Activated CD8-positive, alpha-beta memory T cell treated with anti-CD3 and anti-CD28 coated beads for 1 hour (primary cell): ENCODE measurements at places on chromosomes 1 and 21.

- peak; percentile 9 for DNase-seq
Observed at GRCh38 chr1:45205910-45206721, at the start of gene ZSWIM5. Gene ZSWIM5, minus strand, starts transcription at chr1:45206605. Its CDS starts 255 bp downstream, at chr1:45206350.

- no peak for DNase-seq
Observed at GRCh38 chr1:179743679-179744400, 749 bp downstream of the FAM163A start.

DNA sequence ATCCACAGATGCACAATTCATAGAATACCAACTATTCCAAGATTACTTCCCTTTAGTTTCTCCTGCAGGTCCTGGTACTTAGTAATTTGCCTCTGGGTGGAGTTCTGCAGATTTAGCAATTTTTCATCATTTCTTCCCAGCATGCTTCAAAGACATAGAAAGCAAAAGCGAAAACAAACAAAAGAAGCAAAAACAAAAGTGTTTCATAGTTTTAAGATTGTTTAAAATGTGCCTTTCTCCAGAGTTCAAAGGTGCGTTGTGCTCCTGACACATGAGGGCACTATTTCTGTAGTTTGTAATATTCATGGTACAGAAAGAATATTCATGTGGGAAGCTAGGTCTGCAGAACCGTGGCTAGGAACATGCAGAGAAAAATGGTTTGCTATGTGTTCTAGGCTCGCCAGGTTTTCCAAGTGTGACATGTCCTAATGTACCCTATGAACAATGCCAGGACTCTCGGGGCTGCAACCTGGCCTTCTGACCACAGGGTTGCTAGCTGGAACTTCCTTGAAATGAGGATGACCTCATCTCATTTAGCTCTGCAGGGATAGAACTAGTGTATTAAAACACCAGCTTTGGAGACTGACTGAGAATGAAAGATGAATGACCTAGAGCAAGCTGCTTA, 30.0 kb upstream of the RCSD1 start:
- DNase-seq, result no peak

DNA sequence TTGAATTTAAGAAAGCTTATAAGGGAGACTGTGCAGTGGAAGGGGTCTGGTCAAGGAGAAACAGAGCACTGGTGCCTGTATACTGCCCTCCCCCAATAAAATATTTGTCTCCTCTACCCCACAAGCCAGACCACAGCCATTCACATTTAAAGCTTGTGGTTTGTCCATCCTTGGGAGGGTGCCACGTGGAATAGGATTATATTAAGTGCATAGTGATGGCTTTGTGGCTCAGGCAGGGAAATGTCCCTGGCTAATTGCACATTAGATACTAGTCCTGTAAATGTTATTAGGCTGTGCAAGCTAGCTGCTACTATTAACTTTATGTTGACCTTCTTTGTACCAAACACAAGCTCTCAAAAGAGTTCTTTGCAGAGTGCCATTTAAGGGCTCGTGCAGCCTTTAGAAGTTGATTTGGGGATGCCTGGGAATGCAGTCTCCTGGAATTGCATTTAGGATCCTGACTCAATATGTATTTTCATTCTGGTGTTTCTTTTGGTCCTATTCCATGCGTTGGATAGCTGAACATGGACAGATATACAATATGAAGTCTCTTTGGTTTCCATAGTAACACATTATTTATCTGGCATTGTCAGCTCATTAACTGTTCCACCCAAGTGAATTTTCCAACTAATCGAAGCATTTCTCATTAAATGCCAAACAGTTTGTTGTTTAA, 210.6 kb downstream of the ROR1 start:
- DNase-seq, result no peak

GRCh38 chr1:178910023-178910422, 39.1 kb upstream of the ANGPTL1 start:
- no peak for DNase-seq

DNA sequence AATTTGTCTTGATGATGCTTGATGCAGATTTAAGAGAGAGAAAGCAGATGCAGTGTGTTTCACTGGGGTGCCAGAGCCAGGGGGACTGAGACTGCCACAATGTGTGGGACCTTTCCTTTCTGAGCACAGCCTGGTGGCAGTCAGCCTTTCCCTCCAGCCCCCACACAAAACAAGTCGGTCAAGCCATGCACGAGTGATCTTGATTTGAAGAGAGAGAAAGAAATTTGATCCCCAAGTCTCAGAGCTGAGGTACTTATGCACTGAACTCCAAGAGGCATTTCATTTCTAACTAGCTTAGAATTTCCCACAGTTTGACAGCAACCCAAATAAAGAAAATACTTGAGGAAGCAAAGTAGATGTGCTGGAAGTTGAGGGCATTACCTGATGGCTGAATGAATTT, 193.8 kb downstream of the ST6GALNAC3 start:
- DNase-seq, result no peak

GRCh38 chr1:186465946-186466345, 5.0 kb upstream of the PDC start:
- DNase-seq, result no peak

DNA sequence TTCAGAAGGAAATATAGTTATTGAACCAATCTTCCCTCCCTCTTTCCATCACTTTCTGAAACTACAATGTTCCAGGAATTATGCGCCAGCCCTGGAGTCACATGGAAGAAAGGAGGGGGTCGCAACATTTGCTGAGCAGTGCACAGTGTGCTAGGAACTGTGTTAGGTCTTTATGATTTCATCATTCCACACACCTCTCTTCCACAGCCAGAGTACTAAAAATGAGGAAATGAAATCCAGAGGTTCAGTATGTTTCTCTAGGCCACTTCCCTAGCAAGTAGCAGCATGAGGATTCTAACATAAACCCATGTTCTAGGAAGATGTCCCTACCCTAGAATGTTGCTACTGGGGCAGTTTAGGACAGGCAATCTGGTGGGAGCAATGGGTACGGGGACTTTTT, 158.1 kb downstream of the SLC45A1 start:
- DNase-seq, result no peak

- DNase-seq, result no peak
Observed at GRCh38 chr1:86429835-86430234, 5.9 kb downstream of the CLCA2 start.

- no peak for DNase-seq
Observed at GRCh38 chr1:154154534-154155191, at the start of gene NUP210L. Gene NUP210L, minus strand, starts transcription at chr1:154155073.

GRCh38 chr1:7582460-7582972, 188.6 kb upstream of the VAMP3 start:
- DNase-seq, result no peak

DNA sequence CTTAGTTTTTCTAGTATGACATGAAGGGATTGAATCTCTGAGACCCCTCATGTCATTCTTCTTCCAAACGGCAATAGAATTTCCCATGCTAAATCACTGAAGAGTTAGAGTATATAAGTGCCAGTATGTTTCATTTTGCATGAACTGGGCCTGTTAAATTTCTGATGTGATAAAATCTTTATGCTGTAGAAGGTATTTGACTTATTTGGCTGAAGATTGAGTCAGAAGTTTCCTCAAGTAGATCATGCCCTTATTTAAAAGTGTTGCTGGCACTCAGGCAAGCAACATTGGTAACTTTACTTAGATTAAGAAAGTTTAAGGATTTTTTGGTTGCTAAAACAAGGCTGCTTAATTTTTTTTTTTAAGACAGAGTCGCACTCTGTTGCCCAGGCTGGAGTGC, 13.3 kb downstream of the ATF6 start:
- no peak for DNase-seq

GRCh38 chr1:6635910-6636760, 11.5 kb downstream of the THAP3 start:
- DNase-seq, result no peak

DNA sequence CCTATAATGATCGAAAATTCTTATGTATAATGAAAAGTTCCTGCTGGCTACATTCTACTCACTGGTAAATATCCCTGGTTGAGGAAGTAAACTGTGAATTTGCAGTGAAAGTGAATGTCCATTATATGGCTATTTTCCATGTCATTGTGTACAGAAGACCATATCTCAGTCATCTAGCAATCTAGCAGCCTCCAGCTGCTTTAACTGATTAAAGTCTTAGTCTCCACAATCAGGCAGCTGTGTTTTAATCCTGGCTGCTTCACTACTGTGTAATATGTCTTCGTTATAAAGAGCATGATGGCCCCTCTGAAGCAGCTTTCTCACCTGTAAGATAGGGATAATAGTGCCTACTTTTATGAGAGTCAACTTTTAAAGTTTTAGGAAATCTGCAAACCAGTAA, 11.4 kb downstream of the CLCA2 start:
- no peak for DNase-seq

DNA sequence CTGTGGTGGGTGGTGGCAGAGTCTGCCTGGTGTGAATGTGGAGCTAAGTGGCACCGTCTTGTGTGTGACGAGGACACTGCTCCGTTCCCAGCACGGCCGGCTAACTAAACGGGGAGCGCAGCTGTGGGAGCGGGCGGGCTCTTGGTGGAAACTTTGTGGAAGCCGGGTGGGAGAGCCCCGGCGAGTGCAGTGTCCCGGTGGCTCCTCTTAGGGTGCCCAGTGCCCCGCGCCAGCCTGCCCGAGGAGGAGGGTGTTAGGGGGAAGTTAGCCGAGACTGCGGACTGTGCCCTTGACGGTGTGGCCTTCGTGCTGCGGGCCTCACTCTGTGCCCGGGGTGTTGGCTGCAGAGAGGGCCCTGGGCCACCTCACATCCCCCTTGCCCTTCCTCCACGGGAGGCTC, 9.9 kb downstream of the PEX10 start:
- DNase-seq, result no peak

- DNase-seq, result no peak
Observed at GRCh38 chr1:38586993-38587646, 272.5 kb downstream of the RRAGC start.

GRCh38 chr1:231139125-231139649, 22.7 kb upstream of the TRIM67 start:
- no peak for DNase-seq

GRCh38 chr1:65434760-65435159, 14.3 kb downstream of the LEPR start:
- no peak for DNase-seq

DNA sequence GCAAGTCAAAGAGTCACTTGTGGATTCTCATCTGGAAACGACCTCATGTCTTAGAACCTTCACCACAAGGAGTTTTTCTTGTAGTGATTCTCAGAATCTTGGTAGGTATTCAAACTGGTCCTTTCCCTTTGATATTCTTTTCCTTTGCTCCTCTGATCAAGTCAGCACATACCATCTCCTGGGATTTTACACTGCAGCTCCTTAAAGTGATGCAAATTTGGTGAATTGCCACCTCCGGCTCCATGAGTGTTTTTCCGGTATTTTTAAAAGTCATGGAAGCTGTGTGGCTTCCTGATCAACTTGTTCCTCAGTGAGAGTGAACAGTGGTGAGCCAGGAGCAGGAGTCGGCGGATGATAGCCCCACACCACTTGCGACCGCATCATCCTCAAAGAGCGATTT, 182.1 kb upstream of the DAB1 start:
- no peak for DNase-seq

- no peak for DNase-seq
Observed at GRCh38 chr1:42824481-42825035, 7.4 kb upstream of the SVBP start.

DNA sequence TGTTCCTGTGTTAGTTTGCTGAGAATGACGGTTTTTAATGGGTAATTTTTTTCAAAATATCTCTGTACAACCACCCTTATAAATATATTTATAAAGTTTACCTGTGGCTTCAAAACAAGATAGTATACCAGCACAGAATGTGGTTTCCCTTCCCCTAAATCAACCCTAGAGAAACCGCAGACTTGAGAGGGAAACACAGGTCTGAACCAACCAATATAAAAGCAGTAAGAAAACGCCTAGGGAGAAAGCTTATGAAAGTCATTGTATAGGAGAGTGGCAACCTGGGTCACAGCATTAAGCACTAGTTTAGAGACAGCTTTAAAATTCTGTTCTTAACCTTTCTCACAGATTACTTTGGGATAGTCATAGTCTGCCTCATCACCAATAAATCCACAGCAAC, 180.6 kb upstream of the LHX8 start:
- DNase-seq, result no peak

- DNase-seq, result no peak
Observed at GRCh38 chr1:214418391-214418790, 133.0 kb downstream of the PTPN14 start.

DNA sequence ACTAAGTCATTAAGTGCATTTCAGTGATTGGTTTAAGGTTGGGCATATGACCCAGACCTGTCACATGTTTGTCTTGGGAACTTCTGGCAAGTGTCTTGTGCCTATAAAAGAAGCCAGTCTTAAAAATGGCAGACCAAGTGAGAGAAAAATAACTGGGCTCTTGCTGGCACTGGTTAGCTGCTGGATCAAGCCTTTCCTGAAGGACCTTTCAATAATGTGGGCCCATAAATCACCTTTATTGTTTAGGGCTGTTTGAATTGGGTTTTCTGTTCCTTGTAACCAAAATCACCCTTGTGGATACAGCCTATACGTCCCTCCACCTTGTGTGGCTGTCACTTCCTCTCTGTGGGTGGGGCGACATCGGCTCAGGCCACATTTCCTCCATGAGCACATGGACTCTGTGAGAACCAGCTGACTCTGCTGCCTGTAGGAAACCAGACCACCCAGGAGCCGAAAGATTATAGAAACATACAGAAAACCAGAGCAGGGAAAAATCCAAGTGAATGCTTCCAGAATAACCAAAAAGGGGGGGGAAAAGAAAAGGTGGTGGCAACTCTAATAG, 25.6 kb upstream of the WNT4 start:
- DNase-seq, result no peak

GRCh38 chr1:78996791-78997190, 9.7 kb downstream of the ADGRL4 start:
- no peak for DNase-seq

DNA sequence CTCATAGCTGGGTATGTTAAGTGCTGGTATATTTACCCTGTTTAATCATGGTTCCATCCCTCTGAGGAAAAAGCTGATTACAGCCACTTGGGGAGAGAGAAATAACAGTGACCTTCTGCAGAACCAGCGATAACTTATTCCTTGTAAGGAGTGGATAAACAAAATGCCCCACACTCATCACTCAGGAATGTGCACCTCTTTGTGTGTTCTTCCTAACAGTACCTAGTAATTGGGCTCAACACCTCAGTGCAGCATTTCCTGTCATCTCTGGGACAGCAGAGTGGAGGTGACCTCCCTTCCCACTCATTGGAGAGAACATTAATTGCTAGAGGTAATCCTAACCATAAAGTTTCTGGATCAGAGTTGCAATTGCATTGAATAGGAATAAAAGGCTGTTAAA, 112.5 kb upstream of the F3 start:
- no peak for DNase-seq

GRCh38 chr1:86618358-86618757, 71.5 kb downstream of the CLCA4 start:
- DNase-seq, result no peak

DNA sequence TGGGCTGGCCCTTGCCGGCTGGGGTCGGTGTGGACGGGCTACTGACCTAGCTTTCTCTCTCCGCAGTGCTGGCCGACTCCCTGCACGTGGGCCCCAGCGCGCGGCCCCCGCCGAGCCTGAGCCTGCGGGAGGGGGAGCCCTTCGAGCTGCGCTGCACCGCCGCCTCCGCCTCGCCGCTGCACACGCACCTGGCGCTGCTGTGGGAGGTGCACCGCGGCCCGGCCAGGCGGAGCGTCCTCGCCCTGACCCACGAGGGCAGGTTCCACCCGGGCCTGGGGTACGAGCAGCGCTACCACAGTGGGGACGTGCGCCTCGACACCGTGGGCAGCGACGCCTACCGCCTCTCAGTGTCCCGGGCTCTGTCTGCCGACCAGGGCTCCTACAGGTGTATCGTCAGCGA, 34.9 kb downstream of the PTGFRN start:
- no peak for DNase-seq

GRCh38 chr1:3904006-3904842, 4.2 kb upstream of the C1orf174 start:
- DNase-seq, result no peak
